H9 (cell line): ENCODE measurements at places on chromosomes 2 and 18.

DNA sequence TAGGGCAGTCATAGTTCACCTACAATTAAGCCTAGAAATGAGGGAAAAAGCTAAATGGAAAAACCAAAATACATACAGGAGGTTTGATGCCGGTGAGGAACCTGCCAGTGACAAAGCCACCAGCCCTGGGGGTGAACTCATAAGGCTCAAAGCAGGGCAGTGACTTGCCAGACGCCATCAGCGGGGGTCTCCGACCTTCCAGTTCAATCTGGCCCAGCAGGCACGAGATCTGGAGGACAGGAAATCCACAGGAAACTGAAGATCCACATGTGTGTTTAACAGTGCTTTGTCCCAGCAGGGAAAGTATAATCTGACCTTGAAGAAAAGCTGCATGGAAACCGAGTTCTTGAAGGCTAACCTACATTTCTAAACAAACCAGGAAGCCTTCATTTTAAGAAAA, 60.1 kb downstream of the POLR1A start:
- DNase-seq: peak; percentile 4

DNA sequence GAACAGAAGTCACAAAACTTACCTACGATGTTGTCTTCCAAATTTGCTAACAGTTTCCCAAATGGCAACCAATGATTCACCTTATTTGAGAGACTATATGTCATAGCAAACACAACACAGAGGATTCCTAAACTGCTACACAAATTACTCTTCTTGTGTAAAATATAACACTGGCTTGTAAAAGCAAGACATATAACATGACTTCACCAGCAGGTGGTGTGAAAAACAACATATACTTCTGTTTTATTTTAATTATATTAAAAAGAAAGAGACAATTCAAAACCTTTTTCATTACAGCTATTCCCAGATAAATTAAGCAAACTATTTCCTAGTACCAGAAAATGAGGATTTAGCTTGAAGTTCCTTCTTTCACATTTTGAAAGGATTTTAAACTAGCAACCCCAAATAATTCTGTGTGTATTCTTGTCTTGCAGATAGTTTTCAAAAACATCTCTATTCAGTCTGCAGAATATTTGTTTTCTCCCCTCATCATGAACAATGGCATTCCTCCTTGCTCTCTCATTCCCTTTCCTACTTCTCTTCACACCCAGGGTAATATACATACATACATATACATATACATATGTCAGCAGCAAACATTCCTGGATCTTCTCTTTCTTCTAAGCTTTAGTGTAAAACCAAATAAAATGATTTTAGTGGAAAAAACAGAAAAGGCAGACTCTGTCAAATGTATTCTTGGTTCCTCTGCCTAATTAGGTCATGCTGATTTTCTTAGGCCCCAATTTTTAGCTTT, 62.1 kb downstream of the SCN3A start:
- DNase-seq: no peak

GRCh38 chr2:197079414-197079813, 152.9 kb upstream of the PGAP1 start:
- DNase-seq: no peak

DNA sequence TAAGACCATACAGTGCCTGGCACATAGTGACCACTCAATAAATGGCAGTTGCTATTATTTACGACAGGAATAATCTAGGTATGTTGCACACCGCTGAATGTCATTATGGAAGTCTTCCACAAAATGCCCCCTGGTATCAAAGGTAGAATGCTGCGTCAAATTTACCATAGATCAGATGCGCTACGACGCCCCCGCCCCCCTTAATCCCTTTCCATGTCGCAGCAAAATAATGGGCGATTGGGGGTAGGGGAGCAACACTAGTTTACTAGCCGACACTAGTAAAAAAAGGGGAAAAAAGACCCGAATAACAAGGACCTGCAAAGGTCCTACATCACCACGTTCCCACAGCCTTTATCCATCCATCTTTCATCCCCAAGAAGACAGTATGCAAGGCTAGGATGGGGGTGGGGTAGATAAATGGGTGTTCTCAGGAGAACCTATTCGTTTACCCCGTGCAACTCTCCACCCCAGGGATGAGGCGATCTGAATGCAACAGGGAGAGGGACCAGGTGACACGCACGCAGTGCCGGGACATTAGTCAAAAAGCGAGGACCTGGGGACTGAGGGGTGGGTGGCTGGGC, 455 bp downstream of the PREPL start:
- DNase-seq: no peak

DNA sequence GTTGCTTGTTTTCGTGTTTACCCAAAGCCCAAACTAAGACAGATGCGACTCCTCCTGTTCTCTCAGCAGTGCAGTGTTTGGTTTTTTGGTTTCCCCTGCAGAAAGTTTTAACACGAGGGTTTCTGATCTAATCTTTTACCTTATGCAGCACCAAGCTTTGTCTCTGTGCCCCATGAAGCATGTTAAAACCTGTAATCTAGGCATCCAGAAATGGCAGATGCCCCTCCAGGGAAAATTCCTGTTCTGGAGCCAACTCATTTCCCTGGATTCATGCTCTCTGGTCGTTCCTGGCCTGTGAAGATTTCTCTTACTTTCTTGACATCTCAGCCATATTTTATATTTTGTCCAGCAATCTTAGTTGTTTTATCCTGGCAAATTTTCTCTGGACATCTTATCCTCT, 91.5 kb downstream of the LTBP1 start:
- no peak for DNase-seq

DNA sequence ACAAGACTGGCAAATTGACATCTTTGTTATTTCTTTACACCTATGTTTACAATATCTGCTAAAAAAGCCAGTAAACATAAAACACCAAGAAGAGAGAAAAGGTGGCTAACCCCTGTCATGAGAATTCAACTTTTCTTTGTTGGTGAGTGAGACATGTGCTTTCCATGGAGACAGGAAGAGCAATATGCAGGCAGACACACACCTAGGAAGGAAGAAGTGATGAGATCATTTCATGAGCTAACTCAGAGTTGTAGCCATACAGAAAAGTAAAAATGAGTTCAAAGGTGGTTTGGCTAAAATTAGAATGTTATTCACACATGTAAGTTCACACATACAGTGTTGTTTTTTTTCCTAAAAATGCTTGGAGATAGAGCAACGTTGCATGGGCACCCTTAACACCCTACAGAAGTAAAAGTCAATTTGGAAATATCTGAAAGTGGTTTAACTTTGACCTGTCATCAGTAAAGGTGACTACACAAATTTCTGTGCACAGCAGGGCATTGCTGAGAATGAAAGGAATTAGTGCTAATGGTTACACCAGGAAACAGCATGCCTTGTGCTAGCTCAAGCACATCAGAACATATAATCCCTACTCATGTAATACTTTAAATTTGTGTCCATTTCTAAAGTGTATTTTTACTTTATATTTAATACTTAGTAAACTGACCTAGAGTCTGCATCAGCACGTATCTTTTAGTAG, 557.6 kb downstream of the CBLN2 start:
- DNase-seq: no peak

DNA sequence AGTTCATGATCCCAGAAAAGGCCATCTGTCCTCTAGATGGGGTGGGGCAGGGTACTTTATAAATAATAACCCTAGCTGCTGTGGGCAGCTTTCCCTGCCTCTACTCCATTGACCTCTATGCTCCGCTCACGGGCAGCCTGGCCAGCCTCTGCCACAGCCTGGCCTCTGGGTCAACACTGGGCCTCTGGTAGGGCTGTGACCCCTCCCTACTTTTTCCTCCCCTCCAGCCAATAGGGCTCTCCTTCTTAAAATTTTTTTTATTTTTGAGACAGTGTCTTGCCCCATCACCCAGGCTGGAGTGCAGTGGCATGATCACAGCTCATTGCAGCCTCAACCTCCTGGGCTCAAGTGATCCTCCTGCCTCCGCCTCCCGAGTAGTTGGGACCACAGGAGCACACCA, 4.1 kb upstream of the GAREM2 start:
- no peak for DNase-seq

GRCh38 chr2:205568620-205569019, 113.7 kb upstream of the NRP2 start:
- no peak for DNase-seq

- no peak for DNase-seq
Measured at GRCh38 chr2:26706616-26707473, 14.3 kb downstream of the KCNK3 start.

DNA sequence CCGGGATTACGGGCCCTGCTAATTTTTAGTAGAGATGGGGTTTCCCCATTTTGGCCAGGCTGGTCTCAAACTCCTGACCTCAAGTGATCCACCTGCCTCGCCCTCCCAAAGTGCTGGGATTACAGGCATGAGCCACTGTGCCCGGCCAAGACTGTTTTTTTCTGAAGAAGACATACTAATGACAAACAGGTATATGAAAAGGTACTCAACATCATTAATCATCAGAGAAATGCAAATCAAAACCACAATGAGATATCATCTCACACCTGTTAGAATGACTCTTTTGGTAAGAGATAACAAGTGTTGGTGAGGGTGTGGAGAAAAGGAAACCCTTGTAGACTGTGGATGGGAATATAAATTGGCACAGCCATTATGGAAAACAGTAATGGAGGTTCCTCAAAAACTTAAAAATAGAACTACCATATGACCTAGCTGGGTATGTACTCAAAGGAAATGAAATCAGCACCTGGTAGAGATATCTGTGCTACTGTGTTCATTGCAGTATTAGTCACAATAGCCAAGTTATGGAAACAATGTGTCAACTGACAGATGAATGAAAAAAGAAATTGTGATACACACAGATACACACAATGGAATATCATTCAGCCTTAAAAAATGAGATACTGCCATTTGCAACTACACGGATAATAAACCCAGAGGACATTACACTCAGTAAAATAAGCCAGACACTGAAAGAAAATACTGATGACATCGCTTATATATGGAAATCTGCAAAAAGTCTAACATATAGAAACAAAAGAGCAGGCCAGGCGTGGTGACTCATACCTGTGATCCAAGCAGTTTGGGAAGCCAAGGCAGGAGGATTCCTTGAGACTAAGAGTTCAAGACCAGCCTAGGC, 20.8 kb downstream of the SOS1 start:
- no peak for DNase-seq

- DNase-seq: peak; percentile 76
Measured at GRCh38 chr2:27095745-27096651, 9.4 kb downstream of the KHK start.

- no peak for DNase-seq
Measured at GRCh38 chr2:635687-636621, 41.3 kb downstream of the TMEM18 start.

- DNase-seq: no peak
Measured at GRCh38 chr2:24552836-24553235, 61.8 kb downstream of the NCOA1 start.

GRCh38 chr2:9100080-9100876, 96.8 kb upstream of the MBOAT2 start:
- no peak for DNase-seq

- no peak for DNase-seq
Measured at GRCh38 chr2:64760128-64760527, 106.4 kb upstream of the SERTAD2 start.

DNA sequence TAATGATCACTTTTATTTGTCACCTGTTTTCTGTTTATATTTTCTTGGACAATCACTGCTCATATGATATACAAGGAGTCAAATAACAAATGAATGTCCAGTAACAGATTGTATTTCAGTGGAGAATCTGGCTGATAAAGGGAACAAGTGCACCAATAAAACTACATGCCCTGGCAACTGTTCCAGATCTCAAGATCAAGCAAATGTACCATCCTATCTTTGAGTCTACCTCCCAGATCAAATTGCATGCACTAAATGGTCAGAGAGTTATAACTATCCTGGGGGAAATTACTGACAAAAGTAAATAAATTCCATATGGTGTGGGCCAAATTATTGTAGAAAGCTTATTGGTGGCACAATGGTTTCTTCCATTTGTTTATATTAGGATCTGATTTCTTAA, 452.8 kb downstream of the MBD2 start:
- no peak for DNase-seq
